NCI-H2171 (cell line): ENCODE measurements at places on chromosomes 12 and 14.

- no peak for DNase-seq
These were observed 27.1 kb upstream of the TCP11L2 start for GRCh38 chr12:106275458-106275857.

DNA sequence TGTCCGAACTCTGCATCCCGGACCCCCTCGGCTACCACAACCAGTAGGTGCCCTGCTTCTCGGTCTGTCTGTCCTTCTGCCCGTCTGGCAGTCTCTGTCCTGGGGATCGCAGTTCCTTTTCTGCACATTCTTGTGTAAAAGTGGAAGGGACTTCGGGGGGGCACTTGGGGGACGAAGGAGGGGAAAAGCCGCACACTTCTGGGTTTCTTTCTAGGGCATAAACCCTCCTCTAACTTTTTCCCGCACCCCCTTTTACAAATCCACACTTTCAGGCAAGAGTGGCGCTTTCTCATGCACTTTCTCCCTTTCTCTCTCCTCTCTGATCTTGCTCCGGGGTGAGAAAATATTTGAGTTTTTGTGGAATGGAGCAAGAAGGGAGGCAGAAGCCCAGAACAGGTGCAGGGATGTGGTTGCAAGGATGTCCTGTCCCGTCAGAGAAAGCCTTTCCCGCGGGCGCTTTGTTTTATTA, 506 bp downstream of the ESRRB start:
- no peak for DNase-seq

DNA sequence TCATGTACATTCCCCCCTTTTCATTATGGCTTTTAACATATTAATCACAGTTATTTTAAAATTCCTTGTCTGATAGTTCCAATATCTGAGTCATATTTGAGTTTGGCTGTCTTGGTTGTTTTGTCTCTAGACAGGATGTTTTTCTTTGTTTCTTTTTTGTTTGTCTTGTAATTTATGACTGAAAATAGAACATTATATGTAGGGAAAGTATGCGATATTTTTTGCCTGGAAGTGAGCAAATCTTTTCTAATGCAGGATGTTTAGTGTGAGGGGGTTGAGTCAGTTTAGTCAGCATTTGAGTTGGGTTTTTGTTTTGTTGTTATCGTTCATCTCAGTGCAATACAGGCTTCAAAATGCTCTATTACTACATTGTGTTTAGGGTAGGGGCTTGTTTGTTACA, 239.7 kb downstream of the SNAPC1 start:
- no peak for DNase-seq

GRCh38 chr12:65584016-65584415, 240.3 kb upstream of the HMGA2 start:
- no peak for DNase-seq

GRCh38 chr12:82745063-82745674, 58.5 kb downstream of the TMTC2 start:
- DNase-seq: no peak

GRCh38 chr12:26028953-26029735, 70.7 kb downstream of the RASSF8 start:
- DNase-seq: no peak

GRCh38 chr14:99229654-99230207, 42.3 kb downstream of the BCL11B start:
- DNase-seq: no peak

DNA sequence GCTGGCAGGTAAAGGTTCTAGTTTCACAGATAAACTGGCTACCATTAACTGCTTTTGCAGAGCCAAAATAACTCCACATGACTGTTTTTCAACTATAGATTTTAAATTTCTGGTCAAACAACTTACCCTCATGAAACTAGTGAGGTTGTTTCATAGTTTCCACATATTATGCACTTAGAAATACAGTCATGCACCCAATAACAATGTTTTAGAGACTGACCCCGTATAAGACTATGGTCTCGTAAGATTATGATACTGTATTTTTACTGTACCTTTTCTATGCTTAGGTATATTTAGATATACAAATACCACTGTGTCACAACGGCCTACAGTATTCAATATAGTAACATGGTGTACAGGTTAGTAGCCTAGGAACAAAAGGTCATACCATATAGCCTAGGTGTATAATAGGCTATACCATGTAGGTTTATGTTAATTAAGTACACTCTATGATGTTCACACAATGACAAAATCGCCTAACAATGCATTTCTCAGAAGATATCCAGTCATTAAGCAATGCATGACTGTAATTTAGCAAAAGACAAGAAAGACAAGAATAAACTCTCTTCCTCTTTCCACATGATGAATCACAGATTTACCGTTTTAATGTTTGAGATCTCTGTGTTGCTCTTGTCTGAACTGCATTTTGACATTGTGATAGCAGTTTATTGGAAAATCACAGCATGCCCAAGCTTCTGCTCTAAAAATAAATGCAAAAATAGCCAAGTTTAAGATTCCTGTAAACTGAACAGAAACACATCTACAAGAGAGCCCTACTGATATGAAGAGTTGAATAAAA, 17.1 kb downstream of the DICER1 start:
- no peak for DNase-seq

DNA sequence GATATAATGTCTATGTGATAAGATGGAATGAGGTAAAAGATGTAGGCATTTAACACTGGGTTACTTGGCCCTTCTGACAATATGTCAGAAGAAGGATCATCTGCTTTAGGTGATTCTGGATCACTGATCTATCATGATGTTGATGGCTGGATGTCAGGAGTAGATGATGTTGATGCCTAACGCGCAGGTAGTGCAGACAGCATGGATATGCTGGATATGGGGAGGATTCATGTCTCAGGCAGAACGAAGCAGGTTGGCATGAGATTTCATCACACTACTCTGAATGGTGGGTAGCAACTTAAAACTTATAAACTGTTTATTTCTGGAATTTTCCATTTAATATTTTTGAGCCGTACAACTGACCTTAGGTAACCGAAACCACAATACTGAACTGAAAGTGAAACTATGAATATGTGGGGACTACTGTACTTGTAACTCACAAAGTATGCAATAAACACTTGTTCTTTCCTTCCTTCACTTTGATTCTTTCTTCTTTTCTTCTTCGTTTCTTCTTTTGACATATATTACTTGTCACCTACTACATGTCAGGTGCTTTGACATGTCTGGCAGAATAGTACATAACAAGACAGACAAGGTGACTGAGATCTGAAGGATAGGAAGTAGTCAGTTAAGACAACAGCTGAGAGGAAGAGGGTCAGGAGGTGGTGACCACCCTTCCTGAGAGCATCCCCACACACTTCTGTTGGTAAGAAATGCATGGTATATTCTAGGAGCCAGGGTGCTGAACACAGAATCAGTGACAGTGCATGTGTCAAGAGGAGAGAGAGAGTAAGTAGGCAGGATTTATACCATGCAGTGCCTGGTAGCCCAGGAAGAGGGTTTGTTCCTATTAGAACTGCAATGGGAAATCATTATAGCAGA, 238.8 kb downstream of the PPFIA2 start:
- no peak for DNase-seq

GRCh38 chr12:31961137-31961536, 1.9 kb downstream of the RESF1 start:
- DNase-seq: no peak

DNA sequence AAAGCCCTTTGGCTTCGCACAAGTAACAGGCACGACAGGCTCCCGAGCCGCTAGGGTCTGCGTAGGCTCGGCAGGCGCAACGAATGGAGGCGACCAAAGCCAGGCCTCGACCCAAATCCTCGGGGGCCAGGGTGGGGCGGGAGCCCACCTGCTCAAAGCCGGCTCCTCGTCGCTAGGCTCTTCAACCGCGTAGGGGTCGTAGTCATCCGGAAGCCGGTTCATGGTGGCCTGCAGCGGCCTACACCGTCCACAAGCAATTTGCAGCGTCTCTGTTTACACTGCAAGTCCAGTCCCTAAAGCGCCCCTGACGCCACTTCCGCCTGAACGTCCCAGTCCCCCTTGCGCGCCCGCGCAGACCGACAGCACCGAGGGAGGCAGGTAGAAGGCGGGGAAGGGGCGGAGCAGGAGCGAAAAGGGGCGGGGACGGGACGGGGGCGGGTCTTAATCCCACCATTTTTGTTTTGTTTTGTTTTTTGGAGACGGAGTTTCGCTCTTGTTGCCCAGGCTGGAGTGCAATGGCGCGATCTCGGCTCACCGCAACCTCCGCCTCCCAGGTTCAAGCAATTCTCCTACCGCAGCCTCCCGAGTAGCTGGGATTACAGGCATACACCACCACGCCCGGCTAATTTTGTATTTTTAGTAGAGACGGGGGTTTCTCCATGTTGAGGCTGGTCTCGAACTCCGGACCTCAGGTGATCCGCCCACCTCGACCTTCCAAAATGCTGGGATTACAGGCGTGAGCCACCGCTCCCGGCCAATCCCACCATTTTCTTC, at the start of gene EAPP:
Gene EAPP (minus strand): TSS at position 295 of the 774 bp plus-strand sequence. CDS start 73 bp downstream, at position 222.
- DNase-seq: no peak

GRCh38 chr14:29953501-29953900, 25.9 kb upstream of the PRKD1 start:
- DNase-seq: no peak

DNA sequence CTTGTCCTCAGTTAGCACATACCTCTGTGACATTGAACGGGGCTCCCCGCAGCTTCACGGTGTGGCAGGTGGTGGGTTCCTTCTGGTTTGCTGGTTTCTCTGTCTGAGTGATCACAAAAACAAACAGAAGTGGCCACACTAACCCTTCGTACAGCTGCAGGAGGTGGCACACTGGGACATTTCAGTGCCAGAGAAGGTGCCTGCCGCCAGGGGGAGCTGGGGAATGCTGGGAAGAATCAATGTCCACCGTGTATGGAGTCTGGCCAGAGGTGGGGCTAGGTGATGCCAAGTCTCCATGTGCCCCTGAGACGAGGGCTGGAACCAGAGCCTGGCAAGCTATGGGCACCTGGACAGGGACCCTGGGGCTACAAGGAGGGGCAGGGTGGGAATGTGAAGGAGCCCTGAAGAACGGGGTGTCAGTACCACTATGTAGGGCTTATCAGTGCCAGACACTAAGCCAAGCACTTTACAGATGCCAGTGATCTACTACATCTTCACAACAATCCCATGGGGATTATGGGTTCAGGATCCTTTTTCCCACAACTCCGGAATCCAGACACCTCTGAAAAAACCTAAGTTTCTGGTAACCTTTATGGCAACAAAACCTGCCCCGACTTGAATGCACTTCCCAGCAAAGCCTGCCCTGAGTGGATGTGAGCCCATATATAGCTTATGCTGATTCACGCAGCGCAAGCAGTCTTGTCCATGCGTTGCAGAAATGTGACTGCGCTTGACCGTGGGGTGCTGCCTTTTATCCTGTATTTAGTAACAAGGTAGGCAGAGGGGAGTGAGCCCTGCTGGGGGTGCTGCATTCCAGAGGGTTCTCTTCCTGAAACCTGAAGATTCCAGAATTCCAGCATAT, 10.8 kb downstream of the RBM19 start:
- no peak for DNase-seq

- no peak for DNase-seq
These were observed 73.5 kb upstream of the BCL11B start for GRCh38 chr14:99345472-99345871.

DNA sequence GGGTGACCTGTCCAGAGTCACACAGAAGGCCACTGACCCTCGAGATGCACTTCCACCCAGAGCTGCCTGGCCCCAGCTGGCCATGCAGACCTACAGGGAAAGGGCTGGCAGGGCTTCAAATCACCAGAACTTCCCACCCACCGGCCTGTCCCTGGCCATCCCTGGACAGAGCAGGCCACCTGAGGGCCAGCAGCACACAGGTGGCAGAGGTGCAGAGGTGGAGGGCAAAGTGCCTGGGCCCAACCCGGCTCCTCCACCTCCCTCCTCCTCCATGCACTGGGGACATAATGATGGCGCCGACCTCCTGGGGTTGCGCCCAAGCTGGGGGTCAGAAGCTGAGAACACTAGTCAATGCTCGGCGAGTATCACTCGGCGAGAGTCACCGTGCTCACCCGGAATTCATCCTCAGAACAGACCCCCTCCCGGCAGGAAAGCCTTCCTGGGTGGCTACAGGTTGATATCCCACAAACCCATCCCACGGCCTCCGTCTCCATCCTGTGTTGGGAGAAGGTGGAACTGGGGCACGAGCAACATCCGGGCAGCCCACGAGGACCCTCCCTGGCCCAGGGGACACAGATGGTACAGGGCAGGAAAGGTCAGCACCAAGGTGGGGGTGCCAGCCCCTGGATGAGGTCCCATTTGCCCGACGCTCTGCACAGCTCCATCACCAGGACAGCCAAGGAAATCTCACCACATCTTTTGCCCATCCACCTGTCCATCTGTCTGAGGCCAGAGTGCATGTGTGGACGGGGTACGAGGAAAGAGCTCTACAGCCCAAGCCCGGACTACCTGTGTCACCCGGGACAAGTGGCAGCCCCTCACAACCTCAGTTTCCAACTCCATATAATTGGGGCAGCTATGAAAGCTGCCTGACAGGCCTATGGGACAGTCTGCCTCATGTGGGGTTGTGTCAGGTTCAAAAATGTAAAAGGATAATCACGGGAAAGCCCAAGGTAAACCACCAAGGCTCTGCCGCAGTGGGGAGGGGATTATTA, 10.8 kb downstream of the BEGAIN start:
- DNase-seq: no peak

DNA sequence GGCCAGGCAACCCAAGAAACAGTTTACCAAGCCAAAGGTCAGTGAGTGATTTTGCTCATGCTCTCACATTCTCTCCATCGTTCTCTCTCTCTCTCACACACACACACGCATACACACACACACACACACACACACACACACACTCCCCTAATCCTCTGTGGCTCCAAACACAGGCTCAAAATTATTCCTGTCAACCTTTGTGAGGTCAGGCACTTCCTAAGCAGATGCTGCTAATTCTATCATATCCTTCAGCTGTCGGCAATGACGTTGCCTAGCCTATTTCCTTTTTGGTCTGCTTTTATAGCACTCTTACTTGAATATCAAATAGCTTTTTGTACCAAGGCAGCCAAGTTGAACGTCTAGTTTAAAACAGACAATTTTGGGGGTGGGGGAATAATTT, 98.9 kb upstream of the EGLN3 start:
- no peak for DNase-seq

- no peak for DNase-seq
These were observed 12.7 kb upstream of the OAS2 start for GRCh38 chr12:112965643-112966042.
